GM04504 (cell line): ENCODE measurements at places on chromosomes 12 and 14.
A peak's percentile ranks its signal among the peaks of the same experiment; 100 is the strongest.

DNA sequence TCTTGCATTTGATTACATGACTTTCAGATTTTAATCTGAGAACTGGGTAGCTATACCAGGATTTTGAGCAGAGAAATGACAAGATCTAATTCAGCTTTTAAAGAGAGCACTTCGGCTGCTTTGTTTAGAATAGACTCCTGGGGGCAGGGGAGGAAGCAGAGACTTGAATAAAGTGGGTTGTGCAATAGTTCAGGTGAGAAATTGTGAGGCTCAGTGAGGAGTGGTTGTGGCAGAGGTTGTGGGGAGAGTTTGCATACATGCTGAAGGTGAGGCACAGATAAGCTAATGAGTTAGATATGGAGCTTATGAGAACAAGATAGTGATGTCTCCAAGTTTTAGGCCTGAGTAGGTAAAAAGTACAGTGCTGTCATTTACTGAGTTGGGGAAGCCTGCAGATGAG lies 281.4 kb downstream of the FLRT2 start:
- DNase-seq: no peak

GRCh38 chr12:67364228-67364627 lies 95.1 kb downstream of the CAND1 start:
- no peak for DNase-seq

- peak; percentile 76 for DNase-seq
Observed at GRCh38 chr12:127149226-127149964, 1117.6 kb upstream of the TMEM132C start.

DNA sequence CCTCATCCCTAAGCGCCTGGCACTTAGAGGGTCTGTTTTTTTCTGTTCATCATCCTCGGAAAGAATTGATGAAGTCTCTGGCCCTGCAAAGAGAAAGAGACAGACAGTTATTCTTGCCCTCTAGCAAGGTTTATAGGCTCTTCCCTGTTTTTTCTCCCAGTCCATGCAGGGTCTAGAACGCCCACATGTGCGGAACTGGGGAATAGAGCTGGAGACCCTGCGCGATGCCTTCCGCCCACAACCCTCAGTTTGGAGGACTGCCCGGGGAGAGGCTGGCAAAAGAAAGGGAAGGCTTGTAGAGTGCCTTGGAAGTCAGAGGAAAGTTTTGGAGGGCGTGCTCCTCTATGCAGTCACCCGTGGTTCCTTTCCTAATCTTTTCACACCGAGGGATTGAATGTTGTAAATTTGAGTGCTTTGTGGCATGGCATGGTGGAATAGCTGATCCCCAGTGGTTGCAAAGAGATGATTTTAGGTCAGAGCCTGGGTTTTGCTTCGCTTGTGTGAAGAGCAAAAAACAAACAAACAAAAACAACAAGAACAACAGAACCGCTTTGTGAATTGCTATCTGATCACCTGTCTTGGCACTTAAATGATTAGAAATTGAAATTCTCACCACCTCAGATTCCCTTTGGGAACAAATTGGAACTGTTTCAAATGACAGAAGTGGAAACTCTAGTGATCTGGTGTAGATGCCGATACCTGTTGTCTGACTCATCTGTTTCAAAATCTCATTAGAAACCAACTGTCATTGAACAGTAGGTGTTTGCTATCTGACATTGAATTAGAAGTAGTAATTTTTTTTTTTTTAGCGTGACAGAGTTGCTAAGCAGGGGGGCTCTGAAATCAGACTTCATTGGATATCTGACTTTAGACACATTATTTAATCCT lies 947 bp downstream of the GAS2L3 start:
- DNase-seq: no peak

DNA sequence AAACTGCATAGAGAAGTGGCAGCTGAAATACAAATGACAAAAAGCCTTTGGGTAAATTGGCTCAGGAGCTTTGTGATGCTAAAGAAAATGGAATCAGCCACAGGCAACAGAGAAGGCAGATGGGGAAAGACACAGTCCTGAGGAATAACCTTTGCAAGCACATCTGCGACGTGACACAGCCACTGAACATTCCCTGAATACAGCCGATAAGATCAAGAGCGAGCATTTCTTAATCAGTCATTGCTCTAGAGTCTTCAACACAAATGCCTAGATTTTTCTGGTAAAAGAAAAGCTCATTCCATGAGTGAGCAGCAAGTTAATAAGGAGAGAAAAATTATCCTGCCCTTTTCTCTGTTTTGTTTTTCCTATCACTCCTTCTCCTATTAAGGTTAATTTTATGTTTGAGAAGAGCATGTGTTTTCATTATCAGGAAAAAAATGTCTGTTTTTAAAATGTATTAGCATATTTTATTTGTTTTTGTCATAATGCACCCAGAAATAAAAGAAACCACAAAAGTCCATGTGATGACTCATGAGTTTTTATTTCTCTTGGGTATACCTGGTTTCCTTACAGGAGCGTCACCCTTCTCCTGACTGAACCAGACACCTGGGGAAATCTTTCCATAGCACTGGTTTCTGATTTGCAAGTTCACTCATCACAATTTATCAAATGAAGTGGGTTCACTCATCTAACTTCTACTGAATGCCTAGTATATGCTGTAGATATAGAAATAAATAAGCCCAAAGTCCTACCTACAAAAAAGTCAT lies 45.4 kb upstream of the PCED1B start:
- no peak for DNase-seq

- DNase-seq: no peak
Observed at GRCh38 chr12:25427337-25428249, 125.5 kb downstream of the LMNTD1 start.

DNA sequence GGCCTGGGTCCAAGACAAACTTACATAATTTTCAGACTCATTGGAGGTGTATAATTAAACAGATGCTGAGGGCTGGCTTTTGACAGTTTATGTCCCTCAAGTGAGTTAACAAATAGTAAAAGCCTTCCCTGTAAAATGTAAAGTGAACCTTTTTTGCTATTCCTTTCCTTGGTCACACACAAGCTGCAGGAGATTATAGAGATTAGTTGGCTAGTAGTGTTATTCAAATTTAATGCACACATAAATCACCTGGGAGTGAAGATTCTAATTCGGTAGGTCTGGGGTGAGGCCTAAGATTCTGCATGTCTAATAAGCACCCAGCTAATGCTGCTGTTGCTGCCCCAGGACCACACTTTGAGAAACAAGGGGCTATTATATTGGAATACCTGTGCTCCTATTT lies 206.2 kb upstream of the SSTR1 start:
- DNase-seq: no peak

DNA sequence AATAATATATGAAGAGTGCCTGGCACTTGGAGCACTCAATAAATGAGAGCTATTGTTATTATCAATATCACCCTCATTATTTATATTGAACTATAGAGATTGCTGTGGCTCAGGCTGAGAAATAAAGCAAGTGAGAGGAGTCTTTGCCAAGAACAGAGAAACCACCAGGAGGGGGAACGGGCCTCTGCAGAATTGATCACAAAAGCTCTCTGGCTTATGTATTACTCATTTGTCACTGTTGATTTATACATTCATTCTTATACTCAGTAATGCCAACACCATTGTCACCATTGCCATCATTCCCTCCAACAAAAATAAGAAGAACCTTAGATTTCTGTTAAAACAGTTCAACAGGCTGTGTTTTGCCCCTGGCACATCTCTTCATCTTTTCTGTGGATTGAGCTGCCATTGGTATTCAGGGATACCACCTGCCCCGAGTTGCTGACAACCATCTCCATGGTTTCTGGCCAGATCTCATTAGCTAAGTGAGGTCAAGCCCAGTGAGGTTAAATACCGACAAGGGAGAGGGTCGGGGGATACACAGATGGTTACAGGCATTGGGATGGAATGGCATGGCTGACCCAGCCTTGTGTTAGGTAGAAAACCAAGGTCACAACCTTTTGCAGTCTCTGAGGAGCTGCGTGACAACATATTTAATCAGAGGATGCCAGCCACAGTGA lies 21.8 kb upstream of the PCNX1 start:
- no peak for DNase-seq

GRCh38 chr14:91910196-91910595 lies 37.3 kb downstream of the FBLN5 start:
- DNase-seq: no peak

GRCh38 chr12:51726161-51726560 lies 122.4 kb downstream of the FIGNL2 start:
- DNase-seq: no peak

DNA sequence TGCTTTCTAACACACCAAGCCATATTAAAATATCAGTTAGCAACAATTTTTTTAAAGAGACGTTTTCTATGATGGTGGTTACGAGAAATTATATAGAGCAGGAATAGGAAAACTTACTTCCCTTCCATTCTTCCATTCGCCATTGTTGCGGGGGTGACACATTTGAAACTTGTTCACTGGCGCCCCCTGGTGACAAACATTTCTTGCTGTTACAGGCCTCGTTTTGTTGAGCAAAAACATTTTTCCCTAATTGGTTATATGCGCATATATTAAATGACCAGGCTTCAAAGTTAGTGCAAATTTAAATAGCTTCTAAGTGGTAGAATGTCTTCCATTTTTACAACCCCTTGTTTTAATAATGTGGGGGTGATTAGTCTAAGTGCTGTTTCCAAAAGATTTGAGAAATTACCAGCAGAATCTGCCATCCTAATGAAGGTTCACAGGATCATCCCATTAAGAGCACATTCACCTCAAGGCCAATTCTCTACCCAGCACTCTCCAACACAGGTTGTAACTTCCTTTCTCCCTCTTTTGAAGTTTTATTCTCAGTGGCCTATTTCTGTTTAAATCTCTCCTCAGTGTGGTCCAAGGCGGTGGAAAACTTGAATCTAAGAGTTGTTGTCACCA lies 1124.7 kb downstream of the FLRT2 start:
- DNase-seq: no peak

GRCh38 chr14:58821421-58821820 lies 183.7 kb downstream of the DACT1 start:
- no peak for DNase-seq

DNA sequence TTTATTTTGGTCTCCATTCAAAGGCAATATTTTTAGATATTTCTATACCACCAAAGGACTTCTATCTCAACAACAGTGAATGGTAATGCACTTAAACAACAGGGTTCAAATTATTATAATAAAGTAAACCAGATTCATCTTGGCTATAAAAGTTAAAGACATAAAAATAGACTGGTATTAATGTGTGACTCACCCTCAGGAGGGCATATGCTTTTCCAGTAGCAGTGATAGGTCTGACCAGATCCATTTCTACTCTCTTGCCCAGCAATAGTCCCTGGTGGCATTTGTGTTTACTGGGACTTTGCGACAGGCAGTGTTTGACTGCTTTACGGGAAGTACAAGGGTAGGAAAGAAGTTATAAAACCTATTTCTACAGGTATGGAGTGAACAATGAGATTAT lies 353.2 kb upstream of the ATP2B1 start:
- DNase-seq: no peak

DNA sequence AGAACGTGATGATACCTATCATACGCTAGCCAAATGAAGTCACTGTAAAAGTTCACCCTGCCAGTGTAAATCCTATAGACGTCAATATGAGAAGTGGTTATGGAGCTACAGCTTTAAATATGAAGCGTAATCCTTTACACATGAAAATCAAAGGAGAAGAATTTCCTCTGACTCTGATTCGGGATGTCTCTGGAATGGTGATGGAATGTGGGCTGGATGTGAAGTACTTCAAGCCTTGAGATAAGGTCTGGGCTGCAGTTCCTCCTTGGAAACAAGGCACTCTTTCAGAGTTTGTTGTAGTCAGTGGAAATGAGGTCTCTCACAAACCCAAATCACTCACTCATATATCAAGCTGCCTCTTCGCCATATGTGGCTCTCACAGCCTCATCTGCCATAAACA lies 53.1 kb upstream of the NAP1L1 start:
- DNase-seq: no peak

DNA sequence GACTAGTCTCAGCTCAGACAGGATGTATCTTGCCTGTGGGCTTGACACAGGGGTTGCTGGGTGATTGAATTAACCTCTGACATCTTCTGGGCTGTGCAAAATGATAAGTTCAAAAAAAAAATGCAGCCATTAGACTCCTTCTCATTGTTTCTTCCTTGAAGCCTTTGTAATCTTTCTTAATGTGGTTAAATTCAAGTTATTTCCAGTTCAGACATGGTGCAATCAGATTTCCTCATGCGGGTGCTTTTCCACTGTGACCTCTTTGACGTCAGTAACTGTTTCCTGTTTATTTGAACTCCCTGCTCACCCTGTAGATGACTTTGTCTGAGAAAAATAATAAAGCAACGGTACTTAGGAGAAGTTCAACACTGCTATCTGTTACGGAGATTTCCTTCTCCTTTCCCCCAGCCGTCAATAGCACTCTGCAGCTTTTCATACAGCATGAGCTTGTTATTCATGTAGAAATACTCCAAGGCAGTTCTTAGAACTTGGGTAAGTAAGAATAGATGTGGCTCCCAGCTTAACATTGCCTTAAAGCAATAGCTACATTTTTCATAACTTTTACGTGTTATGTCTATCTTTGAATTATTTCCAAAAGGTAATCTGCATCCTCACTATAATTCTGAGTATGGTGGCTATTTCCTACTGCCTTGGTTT lies 155.5 kb downstream of the PRKCH start:
- DNase-seq: peak; percentile 73

DNA sequence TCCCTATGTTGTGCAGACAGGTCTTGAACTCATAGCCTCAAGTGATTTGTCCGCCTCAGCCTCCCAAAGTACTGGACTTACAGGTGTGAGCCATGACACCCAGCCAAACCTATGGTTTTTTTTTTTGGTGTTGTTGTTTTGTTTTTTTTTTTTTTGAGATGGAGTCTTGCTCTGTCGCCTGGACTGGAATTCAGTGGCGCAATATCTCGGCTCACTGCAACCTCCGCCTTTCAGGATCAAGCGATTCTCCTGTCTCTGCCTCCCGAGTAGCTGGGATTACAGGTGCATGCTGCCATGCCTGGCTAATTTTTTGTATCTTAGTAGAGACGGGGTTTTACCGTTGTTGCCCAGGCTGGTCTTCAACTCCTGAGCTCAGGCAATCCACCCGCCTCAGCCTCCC lies 11.3 kb upstream of the RCOR1 start:
- DNase-seq: no peak

GRCh38 chr14:93525696-93526451 lies 95.1 kb downstream of the UNC79 start:
- no peak for DNase-seq

- no peak for DNase-seq
Observed at GRCh38 chr12:108935159-108935763, 55.4 kb downstream of the DAO start.

DNA sequence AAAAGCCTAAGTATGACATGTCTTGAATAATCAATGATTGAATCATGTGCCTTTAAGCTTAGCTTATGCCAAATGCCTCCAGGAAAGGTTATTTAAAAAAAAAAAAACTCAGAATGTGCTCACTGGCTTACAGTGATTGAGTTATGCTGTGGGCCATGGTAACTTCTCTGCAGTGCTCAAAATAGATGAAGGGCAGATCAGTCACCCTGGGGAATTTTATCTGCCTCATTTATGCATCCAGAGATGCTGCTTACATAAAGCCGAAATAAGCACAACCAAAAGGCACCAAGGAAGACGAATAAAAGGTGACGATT lies 118.7 kb upstream of the MDM1 start:
- DNase-seq: no peak
